Frontal cortex (tissue), 4 donors: ENCODE measurements at places on chromosomes 4 and X.
A peak's percentile ranks its signal among the peaks of the same experiment; 100 is the strongest.

GRCh38 chr4:177907736-177908424 is 465.6 kb upstream of the AGA start:
- no peak for DNase-seq

- peak; percentile 41 for DNase-seq
These were observed 37.8 kb upstream of the SLC9A7 start for GRCh38 chrX:46796574-46797191.

- DNase-seq = no peak
These were observed 124.0 kb upstream of the STIM2 start for GRCh38 chr4:26736621-26737020.

GRCh38 chr4:138952411-138952810 is 63.2 kb upstream of the NOCT start:
- no peak for DNase-seq

- no peak for DNase-seq
These were observed 7.2 kb upstream of the CTAG2 start for GRCh38 chrX:154660541-154660940.

- DNase-seq = no peak
These were observed 33.1 kb downstream of the PCDH7 start for GRCh38 chr4:30753316-30753715.

GRCh38 chrX:131072871-131073571 is 14.9 kb downstream of the ARHGAP36 start:
- DNase-seq = no peak

GRCh38 chr4:26701786-26702227 is 117.9 kb downstream of the TBC1D19 start:
- DNase-seq = no peak

DNA sequence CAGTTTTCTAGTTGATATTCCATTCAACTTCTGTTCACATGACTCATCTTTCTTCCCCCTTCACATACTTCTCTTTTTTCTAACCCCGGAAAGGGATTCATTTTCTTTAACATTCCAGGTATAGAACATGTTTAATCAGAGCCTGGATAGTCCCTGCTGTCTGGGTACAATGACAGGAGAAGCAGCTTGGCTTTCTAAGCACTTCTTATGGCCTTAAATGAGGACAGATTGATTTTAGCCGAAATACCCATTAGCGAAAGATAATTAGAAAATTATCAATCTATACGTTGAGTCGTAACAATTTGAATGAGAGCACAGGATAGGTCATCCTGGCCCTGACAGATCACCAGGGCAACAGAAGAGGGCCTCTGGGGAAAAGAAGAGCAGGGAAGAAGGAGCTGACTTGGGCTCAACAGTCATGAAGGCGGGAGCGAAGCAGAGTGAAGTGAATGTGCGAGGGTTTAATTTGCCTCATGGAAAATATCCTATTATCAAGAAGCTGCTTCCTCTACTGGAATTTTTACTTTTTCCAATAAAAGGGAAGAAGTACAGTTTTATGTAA is 62.2 kb downstream of the PPP1R2C start:
- DNase-seq = no peak

GRCh38 chrX:69100478-69100877 is 64.8 kb downstream of the PJA1 start:
- DNase-seq = no peak

- no peak for DNase-seq
These were observed 28.2 kb downstream of the SLC9A7 start for GRCh38 chrX:46730765-46731164.

DNA sequence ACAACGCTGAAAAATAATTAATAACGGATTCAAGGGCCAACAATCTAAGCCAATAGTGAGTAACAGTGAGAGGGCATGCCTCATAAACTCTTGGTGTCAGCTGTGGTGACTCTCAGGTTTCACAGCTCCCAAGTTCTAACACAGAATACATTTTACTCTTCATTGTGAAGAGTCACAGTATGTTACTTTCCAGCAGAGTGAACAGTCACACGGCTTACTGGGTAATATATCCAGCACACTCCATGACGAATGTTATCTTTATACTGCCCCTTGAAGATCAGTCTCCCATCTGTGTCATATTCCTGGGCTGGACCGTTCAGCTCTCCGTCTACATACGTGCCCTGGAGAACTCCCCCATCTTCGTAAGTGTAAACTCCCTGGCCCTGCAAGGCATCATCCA is 23.1 kb downstream of the SETD7 start:
- DNase-seq = no peak

GRCh38 chr4:169627307-169627706 is 6.9 kb downstream of the CLCN3 start:
- DNase-seq = no peak

DNA sequence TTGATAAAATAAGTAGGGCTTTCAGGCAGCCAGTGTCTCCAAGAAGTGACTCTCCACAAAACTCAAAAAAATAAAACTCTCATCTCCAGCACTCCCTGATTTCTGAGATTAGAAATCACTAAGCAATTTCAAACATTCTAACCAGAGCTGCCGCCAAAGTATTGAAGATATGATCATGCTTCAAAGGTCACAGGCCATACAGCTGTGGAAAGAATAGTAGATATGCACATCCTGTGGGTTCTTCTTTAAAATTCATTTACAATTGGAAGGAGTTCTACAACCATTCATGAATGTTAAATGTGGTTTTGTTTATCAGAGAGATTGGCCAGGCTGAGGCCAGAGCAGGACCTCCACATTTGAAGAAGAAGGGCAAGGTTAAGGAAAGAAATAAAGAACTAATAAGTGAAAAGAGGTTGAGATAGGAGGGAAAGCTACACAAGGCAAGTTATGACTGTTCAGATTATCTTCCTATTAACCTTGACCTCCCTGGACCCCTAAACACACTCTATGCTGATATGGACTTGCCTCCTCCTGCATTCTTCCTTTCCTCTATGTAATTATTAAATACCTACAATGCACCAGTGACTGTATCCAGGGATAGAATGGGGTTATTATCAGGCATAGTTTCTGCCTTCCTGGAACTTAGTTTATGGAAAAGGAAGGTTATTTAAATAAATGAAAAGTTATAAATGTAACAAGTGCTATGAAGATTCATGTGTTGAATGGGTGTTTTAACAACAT is 56.4 kb downstream of the USP38 start:
- DNase-seq = no peak

DNA sequence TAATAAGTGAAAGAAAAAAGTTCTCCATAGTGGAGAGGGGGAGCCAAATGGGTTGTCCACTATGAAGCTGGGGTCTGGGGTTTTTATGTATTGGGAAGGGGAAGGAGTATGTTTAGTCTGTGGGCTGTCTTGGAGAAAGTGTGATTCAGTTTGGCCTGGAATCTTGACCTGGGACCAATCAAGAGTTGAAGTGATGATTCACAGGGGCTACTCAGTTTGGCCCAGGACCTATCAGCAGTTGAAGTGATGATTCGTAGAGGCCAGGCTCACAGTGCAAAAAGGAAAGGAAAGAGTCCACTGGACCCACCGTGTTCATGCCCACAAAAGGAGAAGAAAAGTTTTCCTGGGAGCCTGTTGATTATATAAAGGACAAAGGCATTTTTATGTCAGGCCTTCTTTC is 47.3 kb upstream of the RAB9B start:
- DNase-seq = no peak

- no peak for DNase-seq
These were observed 155.3 kb upstream of the GPC4 start for GRCh38 chrX:133570549-133570948.

DNA sequence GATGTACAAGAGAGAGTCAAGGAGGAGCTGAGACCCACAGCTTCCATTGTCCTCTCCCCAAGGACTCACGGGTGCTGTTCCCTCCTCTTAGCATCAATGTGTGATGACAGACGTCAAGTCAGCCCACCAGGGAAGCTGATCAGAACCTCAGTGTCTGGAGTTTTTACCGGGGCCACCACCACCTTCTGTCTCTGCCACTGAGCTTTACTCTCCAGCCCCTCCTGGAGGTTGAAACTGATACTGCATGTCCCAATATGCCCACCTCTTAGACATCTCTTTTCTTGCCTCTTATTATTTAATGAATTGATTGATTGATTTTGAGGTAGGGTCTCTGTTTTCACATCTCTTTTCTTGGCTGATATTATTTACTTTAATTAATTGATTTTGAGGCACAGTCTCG is 10.3 kb upstream of the AKAP17A start:
- DNase-seq = no peak

- DNase-seq = no peak
These were observed 95.8 kb downstream of the TAB3 start for GRCh38 chrX:30793075-30793766.

DNA sequence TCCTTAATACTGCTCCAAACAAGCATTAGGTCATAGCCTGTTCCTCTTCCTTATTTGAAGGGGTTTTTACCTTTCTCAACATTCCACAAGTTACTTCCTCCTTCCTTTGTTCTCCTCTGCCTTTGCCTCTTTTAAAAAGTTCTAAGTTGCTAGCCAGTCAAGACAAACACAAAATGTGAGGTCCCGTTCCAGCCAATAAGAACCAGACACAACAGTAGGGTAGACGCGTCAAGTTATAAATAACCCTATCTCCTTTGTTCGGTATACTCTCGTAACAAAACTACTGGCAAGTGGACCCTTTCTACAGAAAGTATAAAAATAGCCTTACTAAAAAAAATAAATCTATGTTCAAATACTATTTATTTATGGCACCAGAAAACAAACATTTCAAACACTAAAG is 6.3 kb upstream of the ACE2 start:
- no peak for DNase-seq

DNA sequence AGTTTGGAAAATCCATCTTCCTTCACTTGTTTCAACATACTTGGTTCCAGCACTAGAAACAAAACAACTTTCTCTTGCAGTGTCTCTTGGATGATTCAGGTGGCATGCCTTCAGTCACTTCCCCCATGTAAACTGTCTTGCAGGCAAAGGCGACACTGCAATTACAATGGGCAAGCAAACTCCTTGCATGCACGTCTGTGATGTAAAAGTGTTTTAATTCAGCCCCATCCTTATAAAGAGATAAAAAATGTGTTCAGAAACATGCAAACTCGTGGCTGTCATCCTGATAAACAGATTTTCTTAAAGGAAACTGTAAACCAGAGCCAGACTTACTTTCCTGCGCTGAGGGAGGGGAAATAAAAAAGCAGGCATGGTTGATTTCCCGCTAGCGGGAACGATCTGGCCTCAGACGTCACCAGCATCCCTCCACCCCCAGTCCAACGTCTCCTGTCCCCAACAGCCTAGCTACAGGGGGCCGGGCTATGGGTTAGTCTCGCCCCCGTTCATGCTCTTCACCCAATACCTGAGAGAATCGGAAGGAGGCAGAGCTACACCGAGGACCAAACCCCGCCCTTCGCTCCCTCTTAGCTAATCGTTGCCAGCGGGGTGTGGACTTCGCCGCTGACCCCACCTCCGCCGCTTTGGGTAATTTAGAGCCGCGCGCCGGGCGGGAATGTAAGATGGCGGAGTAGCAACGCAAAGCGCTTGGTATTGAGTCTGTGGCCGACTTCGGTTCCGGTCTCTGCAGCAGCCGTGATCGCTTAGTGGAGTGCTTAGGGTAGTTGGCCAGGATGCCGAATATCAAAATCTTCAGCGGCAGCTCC is at the start of gene PRPS1:
Gene PRPS1 (plus strand): TSS at position 673 of the 824 bp plus-strand sequence. CDS start 119 bp downstream, at position 792.
- DNase-seq = peak; percentile 48

GRCh38 chr4:110904435-110905065 is 281.7 kb upstream of the PITX2 start:
- DNase-seq = no peak

DNA sequence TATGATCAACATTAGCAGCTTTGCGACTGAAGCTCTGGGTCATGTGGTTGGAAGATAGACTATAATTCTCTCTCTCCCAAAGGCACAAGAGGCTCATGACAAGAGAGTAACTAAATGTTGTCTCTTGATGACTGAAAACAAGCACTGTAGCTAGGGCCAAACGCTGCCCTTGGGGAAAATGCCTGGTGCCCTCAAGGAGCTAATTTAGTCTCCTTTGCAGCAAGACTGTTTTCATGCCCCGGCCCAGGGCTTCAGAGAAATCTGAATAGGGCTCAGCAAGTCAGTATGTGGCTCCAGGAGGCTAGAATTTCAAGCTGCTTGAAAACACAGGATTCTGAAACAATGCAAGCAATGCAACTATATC is 411.9 kb downstream of the GPAT3 start:
- DNase-seq = no peak
